Skin of body (tissue), 3 donors: ENCODE measurements at places on chromosomes 1 and 21. TPM values are rescaled to one million over a fixed set of nuclear protein-coding genes. Genes with fewer than 3 reads are reported as not detected.

The IQGAP3 gene
- total RNA-seq = 8.6 TPM

DNA sequence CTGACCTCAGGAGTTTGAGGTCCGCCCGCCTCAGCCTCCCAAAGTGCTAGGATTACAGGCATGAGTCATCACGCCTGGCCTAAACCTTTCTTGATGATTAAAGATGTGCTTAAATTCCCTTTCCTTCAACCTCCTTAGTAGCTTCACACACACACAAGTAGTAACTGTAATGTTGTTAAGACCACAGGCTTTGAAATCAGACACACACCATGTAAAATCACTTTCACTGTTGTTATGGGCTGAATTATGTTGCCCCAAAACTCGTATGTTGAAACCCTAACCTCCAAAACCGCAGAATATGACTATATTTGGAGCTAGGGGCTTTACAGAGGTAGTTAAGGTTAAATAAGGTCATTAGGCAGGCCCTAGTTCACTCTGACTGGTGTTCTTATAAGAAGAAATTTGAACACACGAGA is 180.2 kb downstream of the NR5A2 start:
- no peak for DNase-seq

DNA sequence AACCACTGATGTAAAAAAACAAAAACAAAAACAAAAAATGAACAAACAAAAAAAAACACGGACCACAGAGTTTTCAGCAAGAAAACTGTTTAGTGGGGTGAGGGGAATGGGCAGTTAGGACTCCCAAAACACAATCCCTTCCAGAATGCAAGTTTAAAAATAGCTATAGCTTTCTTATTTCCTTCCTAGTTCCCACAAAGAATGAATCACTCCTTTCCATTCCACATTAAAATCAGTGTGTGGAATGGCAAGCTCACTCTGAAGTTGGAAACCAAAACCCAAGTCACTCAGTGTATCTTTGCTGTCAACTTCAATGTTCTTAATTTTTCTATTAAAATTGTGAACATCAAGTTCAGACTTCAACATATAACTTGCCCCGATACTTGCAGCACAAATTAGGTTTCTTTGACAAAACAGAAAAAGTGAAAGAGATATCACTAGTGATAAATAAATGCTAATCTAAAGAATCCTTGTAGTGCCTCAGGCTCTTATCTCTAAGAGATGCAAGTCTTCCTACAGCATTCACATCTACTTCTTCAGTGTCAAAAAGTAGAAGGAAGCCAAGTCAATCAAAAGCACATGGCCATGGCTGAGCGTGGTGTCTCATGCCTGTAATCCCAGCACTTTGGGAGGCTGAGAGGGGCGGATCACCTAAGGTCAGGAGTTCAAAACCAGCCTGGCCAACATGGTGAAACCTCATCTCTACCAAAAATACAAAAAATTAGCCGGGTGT is 45.5 kb downstream of the TOR3A start:
- no peak for DNase-seq

- DNase-seq = no peak
Observed at GRCh38 chr1:192066202-192066601, 92.1 kb upstream of the RGS18 start.
